Lung (tissue), 17 donors: ENCODE measurements at places on chromosomes 4 and X. TPM values are rescaled to one million over a fixed set of nuclear protein-coding genes. Genes with fewer than 3 reads are reported as not detected.
A peak's percentile ranks its signal among the peaks of the same experiment; 100 is the strongest.

- no peaks in the 10 kb centered on the region for H3K4me1 ChIP-seq
- peaks cover 70% of the 10 kb centered on the region for H3K27me3 ChIP-seq
- DNase-seq, result peak; percentile 81
- no peaks in the 10 kb centered on the region for H3K36me3 ChIP-seq
These were observed 1.3 kb upstream of the CITED1 start for GRCh38 chrX:72306851-72307645.

- DNase-seq, result no peak
- H3K4me3 ChIP-seq, result no peak overlapping the region
- H3K27ac ChIP-seq, result no peak overlapping the region
- H3K27me3 ChIP-seq, result no peaks in the 10 kb centered on the region
- H3K36me3 ChIP-seq, result no peaks in the 10 kb centered on the region
- no peaks in the 10 kb centered on the region for H3K4me1 ChIP-seq
These were observed 412.1 kb downstream of the ADAM29 start for GRCh38 chr4:175330236-175330635.

AADAT gene
- 7.1 TPM for total RNA-seq

DNA sequence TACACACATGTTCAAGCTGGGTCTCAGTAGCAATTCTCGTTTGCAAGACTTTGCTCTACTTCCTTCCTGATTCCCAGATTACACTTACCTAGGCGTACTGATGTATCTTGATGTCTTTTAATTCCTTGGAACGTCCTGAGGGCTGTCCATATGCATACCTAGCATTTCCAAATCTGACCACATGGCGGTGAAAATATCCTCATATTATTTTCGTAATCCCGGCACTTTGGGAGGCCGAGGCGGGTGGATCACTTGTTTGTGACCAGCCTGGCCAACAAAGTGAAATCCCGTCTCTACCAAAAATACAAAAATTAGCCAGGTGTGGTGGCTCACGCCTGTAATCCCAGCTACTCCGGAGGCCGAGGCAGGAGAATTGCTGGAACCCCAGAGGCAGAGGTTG, 1786.3 kb upstream of the TENM3 start:
- DNase-seq, result no peak
- H3K4me3 ChIP-seq, result no peak overlapping the region
- no peaks in the 10 kb centered on the region for H3K27me3 ChIP-seq
- no peak overlapping the region for H3K27ac ChIP-seq

MCF2 gene
- 0.37 TPM for total RNA-seq

NSUN7 gene
- total RNA-seq, result 15.4 TPM

DNA sequence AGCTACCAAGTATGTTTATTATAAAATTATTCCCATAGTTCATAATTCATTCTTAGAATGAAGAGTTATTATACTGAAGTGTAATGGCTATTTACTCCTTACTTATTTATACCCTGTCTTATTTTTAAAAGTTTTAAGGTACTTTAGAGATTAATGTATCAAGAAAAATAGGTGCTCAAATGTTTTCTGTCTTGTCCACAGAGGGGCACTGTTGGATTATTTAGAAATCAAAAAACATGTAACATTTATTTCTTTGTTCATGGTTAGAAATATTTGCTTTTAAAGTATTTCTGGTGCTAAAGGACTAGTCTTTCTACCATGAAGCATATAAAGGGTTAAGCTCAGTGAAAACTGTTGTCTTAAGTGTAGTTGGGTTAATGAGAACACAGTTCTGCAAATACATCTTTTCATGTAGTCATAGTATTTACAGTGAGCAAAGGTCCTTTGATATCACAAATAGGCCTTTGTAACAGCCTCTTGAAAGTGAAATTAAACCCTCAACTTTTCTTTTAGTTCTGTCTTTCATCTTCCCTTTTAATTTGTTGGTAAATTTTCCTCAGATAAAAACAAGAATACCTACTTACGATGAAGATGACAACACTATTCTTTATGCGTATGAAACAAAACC, 7.7 kb downstream of the SCML1 start:
- no peaks in the 10 kb centered on the region for H3K36me3 ChIP-seq
- no peak overlapping the region for H3K4me3 ChIP-seq
- no peaks in the 10 kb centered on the region for H3K4me1 ChIP-seq
- no peak overlapping the region for H3K27ac ChIP-seq

BMPR1B gene
- total RNA-seq, result 7.3 TPM

AFM gene
- 0.09 TPM for total RNA-seq

- DNase-seq, result no peak
- H3K4me1 ChIP-seq, result no peaks in the 10 kb centered on the region
- H3K27ac ChIP-seq, result no peak overlapping the region
These were observed 56.3 kb downstream of the ENOX2 start for GRCh38 chrX:130846746-130847145.

SSX1 gene
- not detected for total RNA-seq

DNA sequence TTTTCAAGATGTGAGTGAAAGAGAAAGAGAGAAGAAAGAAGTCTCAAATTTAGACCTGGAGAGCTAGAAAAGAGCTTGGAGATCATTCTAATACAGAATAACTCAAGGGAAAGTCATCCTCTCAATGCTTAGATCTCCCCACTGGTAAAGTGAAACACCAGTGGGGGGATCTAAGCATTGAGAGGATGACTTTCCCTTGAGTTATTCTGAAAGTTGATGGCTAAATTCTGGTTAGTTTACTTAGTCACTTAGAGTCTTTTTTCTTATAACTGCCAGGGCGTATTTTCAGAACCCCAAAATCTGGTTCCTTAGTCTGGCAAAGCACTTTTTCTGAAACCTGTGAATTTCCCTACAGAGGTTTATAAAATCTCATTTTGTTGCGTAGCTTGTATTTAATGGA, 198.6 kb downstream of the ARHGAP24 start:
- no peak for DNase-seq
- H3K27me3 ChIP-seq, result no peaks in the 10 kb centered on the region
- H3K4me1 ChIP-seq, result peaks cover 2% of the 10 kb centered on the region
- no peak overlapping the region for H3K27ac ChIP-seq
- H3K36me3 ChIP-seq, result no peaks in the 10 kb centered on the region

DNA sequence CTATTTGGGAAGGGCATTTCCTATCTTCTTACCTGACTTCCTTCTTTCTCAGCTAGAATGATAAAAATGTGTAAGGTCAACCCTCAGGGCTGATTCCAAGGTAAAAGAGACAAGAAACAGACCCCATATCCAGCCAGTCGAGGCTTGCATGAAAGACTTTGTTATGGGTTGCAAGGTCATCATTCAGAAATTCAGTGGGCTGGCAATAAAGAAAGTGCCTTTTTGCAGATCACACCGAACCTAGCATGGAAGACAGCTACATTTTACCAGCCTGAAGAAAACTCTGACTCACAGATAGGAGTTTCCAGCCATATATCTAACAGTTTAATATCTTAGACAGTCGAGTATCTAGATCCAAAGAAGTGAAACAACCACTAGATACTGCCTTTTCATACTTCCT, 87.4 kb downstream of the PDGFC start:
- no peaks in the 10 kb centered on the region for H3K4me1 ChIP-seq
- H3K4me3 ChIP-seq, result no peak overlapping the region
- DNase-seq, result no peak
- no peak overlapping the region for H3K27ac ChIP-seq
- H3K36me3 ChIP-seq, result no peaks in the 10 kb centered on the region
- H3K27me3 ChIP-seq, result no peaks in the 10 kb centered on the region

GRCh38 chr4:116055857-116056827, 942.7 kb upstream of the NDST4 start:
- no peaks in the 10 kb centered on the region for H3K4me1 ChIP-seq
- H3K27ac ChIP-seq, result no peak overlapping the region
- no peak overlapping the region for H3K4me3 ChIP-seq
- DNase-seq, result no peak
- H3K27me3 ChIP-seq, result no peaks in the 10 kb centered on the region

CFAP99 gene
- 2.6 TPM for total RNA-seq
